ENCODE measurements at places on chromosomes 3 and 15. TPM values are rescaled to one million over a fixed set of nuclear protein-coding genes. Genes with fewer than 3 reads are reported as not detected.

The CCNDBP1 gene
- 53.8 TPM for total RNA-seq

The ZNF662 gene
- 0.36 TPM for total RNA-seq

The PIGZ gene
- 2.4 TPM for total RNA-seq

The TRIP4 gene
- total RNA-seq: 12.8 TPM

The ISL2 gene
- 0.47 TPM for total RNA-seq

The NR2E3 gene
- 0.09 TPM for total RNA-seq

The SOX14 gene
- total RNA-seq: not detected

The LIPH gene
- 2.5 TPM for total RNA-seq

The SAMMSON gene
- total RNA-seq: not detected

The AP3B2 gene
- total RNA-seq: not detected

The LSMEM2 gene
- total RNA-seq: not detected

The ADAMTSL3 gene
- 4.9 TPM for total RNA-seq

The XCR1 gene
- not detected for total RNA-seq

The AMT gene
- 1.2 TPM for total RNA-seq

The TEX55 gene
- not detected for total RNA-seq

The VGLL3 gene
- 28.0 TPM for total RNA-seq

The OR4M2 gene
- not detected for total RNA-seq

The CHRNA7 gene
- 1.8 TPM for total RNA-seq

The INSYN1 gene
- total RNA-seq: 0.56 TPM

The CX3CR1 gene
- not detected for total RNA-seq

The GPR176 gene
- total RNA-seq: 57.8 TPM

The NGRN gene
- 66.6 TPM for total RNA-seq

The CHST2 gene
- 19.6 TPM for total RNA-seq

The CEMIP gene
- 0.27 TPM for total RNA-seq

The SCG5 gene
- total RNA-seq: 0.09 TPM

The HRG gene
- total RNA-seq: not detected

The GOLGA8O gene
- 0.09 TPM for total RNA-seq

The GLDN gene
- 0.09 TPM for total RNA-seq

The CYP1A2 gene
- not detected for total RNA-seq

The TTLL13 gene
- under 0.01 TPM for total RNA-seq

The ST8SIA2 gene
- not detected for total RNA-seq

The SH3BP5 gene
- total RNA-seq: 98.2 TPM

The LEO1 gene
- 31.9 TPM for total RNA-seq

The ACY1 gene
- 18.8 TPM for total RNA-seq

The ZFYVE19 gene
- 24.7 TPM for total RNA-seq

The RETNLB gene
- not detected for total RNA-seq

The SNX22 gene
- 0.28 TPM for total RNA-seq

The GASK1A gene
- total RNA-seq: 0.38 TPM

The PROS1 gene
- total RNA-seq: 4.3 TPM

The CPN2 gene
- not detected for total RNA-seq

The STAG1 gene
- total RNA-seq: 31.4 TPM

The ZNF197 gene
- total RNA-seq: 13.7 TPM

The FAM174B gene
- total RNA-seq: 0.90 TPM

The COLQ gene
- total RNA-seq: 0.36 TPM

The AP4E1 gene
- total RNA-seq: 7.5 TPM

The UMPS gene
- 35.9 TPM for total RNA-seq

The HTR3E gene
- not detected for total RNA-seq

The TRMT10C gene
- total RNA-seq: 32.5 TPM

The NTRK3 gene
- under 0.01 TPM for total RNA-seq

The GOLGA8N gene
- total RNA-seq: 3.2 TPM

The IL17RE gene
- total RNA-seq: 0.18 TPM

The PROK2 gene
- not detected for total RNA-seq

The CYFIP1 gene
- 79.6 TPM for total RNA-seq

The C3orf62 gene
- total RNA-seq: 0.81 TPM

Measured in endothelial cell of coronary artery (primary cell).